CD4-positive, alpha-beta T cell treated with Interleukin-10 for 1 hour (primary cell): ENCODE measurements at places on chromosomes 16 and 17.

GRCh38 chr17:68302666-68303065, 11.4 kb downstream of the ARSG start:
- DNase-seq: no peak

DNA sequence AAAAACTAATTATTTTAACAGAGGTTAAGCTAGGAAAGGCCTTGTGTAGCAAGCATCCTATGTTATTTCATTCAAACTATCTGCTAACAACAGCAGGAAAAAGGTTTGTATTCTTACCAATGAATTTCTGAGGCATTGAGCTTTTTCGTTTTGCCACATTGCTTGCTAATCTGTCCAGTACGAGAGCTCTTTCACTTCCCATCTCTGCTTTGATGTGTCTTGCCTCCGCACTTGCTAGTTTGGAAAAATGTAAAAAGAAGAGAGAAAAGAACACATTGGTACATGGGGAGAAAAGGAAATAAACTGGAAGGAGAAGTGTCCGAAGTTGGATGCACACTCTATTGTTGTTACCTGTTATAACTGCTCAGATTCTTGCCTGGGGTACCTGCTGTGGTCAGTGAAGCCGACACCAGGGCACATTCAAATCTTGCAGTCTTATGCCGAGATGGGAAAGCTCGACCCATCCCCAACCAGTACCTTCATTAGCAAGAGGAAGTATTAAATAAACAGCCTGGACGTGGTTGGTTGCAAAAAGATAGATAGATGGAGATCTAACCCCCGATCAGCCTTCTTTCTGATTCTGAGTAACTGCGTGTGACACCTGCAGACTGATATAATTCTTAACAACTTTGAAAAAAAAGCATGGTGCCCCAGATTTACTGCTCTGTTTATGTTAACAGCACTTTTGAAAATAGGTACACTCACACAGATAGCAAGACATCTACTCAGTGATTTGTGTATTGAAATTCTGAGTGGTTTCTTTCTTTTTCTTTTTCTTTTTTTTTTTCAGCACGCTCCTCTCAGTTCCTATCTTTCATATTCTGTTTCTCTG, 40.0 kb downstream of the GRB7 start:
- peak; percentile 61 for DNase-seq

- no peak for DNase-seq
Measured at GRCh38 chr16:17019366-17019765, 451.4 kb downstream of the XYLT1 start.

DNA sequence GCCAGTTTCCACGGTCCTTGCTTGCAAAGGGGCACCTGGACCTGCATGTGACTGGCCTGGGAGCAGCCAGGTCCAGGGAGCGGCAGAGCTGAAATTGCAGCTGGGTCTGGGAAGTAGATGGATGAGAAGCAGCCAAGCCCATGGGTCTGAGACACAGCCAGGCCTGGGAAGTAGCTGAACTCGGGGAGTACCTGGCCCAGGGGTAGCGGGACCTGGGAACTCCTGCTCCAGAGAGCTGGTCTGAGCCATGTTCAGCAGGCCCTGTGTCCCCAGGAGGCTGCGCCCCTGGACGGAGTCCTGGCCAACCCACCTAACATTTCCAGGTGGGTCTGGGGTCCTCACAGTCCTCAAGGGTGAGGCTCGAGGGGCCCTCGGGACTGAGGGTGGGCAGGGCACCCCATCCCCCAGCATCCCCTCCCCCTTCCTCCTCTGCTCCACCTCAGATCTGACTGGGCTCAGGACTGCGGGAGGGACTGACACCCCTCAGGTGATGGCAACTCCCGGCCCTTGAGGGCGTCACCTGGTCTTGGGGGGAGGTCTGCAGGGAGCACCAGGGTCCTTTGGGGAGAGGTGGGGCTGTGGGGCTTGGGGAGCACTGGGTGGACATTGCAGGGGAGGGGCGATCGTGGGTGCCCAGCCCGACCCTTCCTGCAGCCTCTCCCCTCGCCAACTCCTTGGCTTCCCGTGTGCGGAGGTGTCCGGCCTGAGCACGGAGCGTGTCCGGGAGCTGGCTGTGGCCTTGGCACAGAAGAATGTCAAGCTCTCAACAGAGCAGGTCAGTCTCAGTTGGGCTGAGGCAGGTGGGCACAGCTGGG, 3.0 kb downstream of the MSLN start:
- no peak for DNase-seq

GRCh38 chr16:88633684-88634140, 4.7 kb upstream of the IL17C start:
- DNase-seq: peak; percentile 70

GRCh38 chr16:68046106-68046505, 23.0 kb downstream of the DUS2 start:
- DNase-seq: no peak

DNA sequence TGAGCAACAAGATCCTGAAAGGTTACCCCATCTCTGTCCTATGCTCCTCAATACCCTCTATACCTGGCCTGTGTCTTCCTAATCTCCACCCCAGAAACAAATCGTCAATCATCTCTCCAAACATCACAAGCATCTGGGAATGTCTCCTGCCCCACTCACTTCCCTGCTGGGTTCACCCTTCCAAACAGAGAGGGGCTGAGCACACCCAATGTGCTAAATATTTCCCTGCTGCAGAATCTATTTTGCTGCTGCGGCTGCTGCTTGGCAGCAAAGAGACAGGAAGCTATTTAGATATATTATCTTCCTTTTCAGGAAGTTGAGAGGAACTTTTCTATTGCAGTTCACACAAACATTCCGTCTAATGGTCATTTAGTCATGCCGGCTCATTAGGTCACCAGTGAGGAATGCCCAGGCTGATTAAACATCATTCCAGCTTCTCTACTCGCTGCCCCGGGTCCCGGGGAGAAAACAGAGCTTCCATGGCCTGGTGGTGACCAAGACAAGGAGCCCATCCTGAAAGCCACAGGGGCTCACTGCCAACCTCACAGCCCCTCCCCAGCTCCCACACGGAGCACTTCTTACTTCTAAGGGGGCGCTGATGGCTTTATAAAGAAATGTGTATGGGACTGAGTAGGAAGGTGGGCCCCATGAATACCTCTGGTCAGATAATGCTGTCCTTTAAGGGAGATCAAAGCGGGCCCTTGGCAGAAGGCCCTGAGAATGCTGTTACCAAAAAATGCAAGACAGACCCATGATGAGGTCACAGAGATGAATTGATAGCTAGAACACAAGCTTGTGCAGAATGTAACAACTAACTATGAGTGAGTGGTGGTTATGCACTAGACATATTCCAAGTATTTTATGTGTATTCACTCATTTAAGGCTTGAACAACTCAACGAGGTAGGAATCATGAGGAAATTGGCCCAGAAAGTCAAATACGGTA, 218.3 kb downstream of the SOX9 start:
- no peak for DNase-seq

DNA sequence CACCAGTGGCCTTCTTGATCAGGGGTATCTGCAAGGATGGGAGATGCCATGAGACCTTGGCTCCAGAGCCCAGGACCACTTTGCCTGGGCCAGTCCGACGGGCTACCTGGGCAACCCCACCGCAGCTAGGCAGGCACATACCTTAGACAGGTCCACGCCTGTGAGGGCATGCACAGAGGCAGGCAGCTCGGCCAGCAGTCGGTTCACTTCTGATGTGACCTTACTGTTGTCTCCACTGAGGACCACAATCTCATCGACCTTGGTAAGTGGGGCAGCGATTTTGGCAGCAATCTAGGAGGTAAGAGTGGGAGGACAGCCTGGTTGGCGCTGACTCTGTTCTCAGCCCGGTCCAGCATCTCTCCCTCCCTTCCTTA, 17.0 kb downstream of the FLOT2 start:
- no peak for DNase-seq

GRCh38 chr17:27591986-27592385, 39.0 kb upstream of the LGALS9 start:
- no peak for DNase-seq

GRCh38 chr16:19135896-19136438, 22.2 kb downstream of the ITPRIPL2 start:
- no peak for DNase-seq

- DNase-seq: no peak
Measured at GRCh38 chr17:15659663-15660062, 24.4 kb downstream of the TRIM16 start.
